Stimulated activated CD4-positive, alpha-beta T cell treated with anti-CD3 and anti-CD28 coated beads, Interleukin-1b, Interleukin-23, amount 100 ng/mL, for 1 hour (primary cell): ENCODE measurements at places on chromosomes 16 and 17.

GRCh38 chr17:58284613-58285421 lies 4.1 kb upstream of the MPO start:
- DNase-seq, result no peak

GRCh38 chr17:2218426-2218825 lies 85.2 kb downstream of the SMG6 start:
- DNase-seq, result no peak

GRCh38 chr17:15783461-15783860 lies 51.4 kb downstream of the TBC1D26 start:
- DNase-seq, result no peak

DNA sequence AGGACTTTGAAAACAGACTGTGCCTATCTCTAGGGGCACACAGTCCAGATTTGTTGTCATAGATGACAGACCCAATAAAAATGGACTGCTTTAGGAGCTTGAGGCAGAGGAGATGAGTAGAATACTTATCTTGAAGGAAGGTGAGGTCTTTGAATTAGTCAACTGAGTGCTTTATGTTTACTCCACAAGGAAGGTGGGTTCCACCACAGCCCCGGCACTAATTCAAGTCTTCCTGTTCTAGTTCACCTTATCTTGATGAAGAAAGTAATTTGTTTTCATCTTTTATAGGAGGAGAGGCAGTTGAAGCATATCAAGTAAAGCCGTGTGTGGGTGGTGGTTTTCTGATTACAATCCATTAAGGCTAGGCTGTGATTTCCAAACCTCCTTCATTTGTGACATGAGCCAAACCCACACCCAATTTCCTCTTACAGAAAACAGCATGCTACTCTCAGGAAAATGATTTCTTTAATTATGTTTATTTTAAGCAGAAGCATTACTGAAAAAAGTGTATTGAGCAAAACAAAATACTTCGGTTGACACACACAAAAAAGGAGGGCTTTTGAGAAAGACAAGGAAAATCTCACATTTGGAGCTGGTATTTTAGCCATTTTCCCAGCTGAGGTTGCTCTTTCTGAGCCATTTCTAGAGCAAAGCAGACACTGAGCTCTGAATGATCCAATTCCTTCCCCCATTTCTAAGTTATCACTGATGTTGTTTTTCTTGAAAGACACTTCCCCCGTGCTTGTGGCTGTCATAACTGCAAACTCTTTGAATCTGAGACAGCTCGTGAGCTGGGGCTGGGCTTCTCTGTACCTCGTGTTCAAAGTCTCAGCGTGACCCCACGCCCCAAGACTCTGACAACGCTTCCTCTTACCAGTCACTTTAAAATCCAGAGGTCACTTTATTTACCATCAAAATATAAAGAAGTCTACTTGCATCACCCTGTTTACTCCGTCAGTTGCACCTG lies 35.4 kb downstream of the CDRT15 start:
- DNase-seq, result no peak

DNA sequence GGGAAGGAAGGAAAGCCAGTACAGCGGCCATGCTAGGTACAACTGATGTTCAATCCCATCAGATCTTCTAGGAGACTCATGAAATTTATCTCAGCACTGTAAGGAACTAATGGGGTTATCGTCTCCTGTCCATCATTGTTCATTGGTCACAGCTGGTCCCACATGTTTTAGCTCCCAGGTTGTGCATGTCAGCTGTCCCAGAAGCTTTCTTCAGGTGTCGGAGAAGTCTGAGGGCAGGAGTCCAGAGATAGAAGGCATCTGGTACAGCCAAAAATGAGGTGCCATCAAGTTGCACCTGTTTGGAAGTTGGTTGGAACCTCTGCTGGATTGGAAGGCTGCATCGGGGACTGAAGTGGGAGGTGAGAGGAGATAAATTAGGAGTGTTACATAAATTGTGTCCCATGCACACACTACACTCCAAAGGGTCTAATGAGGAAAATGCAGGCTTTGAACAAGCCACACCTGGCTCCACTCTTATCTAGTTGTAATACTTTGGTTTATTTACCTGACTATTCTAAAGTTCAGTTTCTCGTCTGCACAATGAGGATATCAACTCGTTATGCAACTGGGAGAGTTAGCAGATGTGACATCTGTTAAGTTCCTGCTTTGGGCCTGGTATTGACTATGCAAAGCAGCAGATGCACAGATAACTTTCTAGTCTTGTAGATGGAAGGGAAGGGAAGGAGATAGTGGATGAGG lies 62.9 kb downstream of the MAP2K6 start:
- DNase-seq, result no peak

DNA sequence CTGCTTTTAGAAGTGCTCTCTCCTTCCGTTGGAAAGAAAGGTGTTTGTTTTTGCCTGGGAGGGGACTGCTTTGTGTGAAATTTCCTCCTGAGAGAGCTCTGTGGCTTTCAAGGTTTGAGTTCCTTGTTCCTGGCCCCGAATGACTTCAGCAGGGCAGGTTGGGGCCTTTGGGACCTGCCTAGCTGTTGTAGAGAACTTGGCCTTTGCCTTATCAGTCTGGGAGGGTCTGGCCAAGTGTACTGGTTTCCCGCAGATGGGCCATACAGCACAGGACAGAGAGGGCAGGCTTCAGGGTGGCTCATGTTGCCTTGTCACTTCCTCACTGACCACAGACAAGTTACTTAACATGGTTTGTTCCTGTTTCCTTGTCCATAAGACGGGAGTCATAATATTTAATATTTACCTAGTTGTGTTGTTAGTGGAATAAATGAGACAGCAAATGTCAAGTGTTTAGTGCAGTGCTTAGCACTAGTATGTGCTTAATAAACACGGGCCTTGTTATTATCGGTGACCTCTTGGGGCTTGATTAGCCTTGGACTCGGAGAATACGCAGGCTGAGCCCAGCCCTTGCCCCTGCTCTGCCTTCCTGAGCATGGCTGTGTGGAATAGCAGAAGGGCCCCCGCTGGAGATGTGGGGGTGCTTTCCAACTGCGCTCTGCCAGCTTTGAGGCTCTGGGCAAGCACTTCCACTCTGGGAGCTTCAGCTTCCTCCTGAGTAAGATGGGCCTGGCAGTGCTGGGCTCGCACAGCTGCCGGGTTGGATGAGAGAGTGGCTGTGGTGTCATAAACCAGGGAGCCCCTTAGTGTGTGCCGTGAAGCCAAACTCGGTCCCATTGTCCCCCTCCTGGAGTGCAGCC lies 6.6 kb downstream of the PRSS8 start:
- no peak for DNase-seq

DNA sequence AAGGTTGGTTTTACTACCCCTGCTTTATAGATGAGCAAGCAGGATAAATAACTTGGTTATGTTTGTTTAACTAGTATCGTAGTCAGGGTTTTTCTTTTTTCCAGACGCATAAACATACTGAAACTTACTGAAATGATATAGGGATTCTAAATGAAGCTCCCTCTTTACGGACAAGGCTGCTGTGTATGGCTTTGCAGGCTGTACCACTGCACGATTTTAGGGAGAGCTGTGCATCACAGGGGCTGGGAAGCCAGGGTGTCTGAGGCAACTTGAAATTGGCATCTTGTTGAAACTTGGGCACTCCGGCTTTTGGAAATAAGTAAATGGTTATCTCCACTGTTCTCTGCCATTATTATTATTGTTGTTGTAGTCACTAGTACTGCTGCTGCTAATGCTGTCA lies 218.1 kb upstream of the CDH8 start:
- no peak for DNase-seq

- no peak for DNase-seq
These were observed 25.6 kb upstream of the LONP2 start for GRCh38 chr16:48218473-48218872.

GRCh38 chr16:10141671-10142070 lies 40.6 kb downstream of the GRIN2A start:
- DNase-seq, result no peak

GRCh38 chr17:76032073-76032779 lies 5.1 kb upstream of the EVPL start:
- DNase-seq, result no peak

DNA sequence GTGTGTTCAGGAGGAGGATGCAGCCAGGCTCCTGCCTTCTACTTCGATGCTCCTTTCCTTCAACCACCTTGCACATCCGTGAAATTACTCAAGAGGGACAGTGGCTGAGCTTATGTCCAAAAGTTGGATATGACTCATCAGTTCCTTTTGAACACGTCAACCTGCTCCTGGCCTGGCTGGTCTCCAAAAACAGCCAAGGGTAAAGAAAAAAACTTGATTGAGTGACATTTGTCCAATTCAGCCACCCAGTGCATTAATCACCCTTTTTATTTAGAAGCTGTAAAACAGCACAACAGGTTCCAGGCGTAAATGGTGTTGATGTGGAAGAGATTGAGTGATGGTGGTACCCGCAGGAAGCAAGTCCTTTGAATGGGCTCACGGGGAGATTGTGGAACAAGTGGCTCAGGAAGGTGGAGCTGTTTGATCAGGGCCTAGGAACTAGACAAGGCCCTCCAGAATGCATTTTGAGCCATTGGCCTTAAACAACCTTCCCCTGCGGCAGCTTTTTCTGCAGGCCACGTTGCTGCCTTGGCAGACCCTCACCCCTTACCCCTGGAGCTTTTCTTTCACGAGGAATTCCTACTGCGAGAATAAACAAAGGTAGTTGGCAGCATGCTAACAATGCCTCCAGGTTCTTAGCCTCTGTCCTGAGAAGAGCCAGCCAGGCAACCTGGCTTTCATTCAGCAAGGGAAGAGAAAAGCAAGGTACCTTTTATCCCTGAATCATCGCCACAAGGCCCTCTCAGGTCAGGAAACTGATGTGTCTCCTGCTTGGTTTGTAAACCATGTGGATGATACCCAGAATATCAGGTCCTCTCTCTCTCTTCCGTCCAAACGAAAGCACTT lies 173.3 kb upstream of the CACNG5 start:
- no peak for DNase-seq

- no peak for DNase-seq
These were observed 8.2 kb downstream of the RNF166 start for GRCh38 chr16:88697831-88698615.

- DNase-seq, result no peak
These were observed 293.8 kb downstream of the HS3ST3B1 start for GRCh38 chr17:14594690-14595089.

GRCh38 chr17:78341559-78342448 lies 18.1 kb downstream of the SOCS3 start:
- no peak for DNase-seq

DNA sequence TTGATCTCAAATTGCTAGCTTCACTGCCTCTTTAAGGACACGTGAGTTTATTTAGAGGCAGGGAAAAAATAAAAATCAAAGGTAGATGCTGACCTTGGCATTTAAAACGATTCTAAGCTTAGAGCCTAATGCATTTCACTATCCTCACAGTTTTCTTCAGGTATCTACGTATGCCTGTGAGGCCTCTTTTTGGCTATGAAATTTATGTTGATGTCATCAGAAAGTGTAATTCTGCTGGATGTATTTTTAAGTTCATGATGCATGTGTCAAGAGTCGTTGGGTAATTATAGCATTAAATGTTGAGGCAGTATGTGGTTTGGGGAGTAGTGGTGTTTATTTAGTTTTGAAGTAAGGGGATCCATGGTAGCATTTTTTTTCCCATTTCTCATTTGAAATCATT lies 4.2 kb upstream of the KRTAP3-2 start:
- DNase-seq, result no peak

- no peak for DNase-seq
These were observed 20.1 kb upstream of the MLYCD start for GRCh38 chr16:83878838-83879237.

- DNase-seq, result no peak
These were observed at the start of gene DLX4 for GRCh38 chr17:49969134-49969759. TSS of gene DLX4 (plus strand) at chr17:49969190. CDS start at chr17:49969469, 279 bp downstream.

DNA sequence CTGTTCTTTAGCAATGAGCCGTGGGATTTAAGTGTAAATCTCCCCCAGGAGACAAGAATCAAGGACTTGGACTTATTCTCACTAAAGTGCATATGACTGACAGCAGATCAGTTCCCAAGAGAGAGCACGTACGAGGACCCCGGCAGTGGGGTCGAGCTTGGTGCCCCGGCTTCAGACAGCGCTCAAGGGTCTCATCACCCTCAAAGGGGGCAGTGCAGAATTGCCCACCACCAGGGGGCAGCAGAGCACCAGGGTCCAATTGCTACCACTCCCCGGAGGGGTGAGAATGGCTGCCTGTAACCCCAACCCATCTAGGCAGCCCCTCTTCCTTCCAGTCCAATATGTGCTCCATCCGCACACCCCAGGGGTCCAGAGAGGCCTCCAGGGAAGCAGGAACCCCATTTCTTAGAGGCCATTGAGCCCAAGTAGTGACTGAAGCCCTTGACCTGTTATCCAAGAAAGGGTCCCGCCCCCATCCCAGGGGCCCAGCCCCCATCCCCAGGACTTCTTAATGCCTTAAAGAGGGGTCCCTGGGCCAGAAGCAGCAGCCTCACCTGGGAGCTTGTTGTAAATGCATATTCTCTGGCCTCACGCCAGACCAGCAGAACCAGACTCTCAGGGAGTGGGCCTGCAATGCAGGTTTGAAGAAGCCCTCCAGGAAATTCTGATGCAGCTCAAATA lies 86.1 kb downstream of the ZDHHC7 start:
- DNase-seq, result peak; percentile 56

DNA sequence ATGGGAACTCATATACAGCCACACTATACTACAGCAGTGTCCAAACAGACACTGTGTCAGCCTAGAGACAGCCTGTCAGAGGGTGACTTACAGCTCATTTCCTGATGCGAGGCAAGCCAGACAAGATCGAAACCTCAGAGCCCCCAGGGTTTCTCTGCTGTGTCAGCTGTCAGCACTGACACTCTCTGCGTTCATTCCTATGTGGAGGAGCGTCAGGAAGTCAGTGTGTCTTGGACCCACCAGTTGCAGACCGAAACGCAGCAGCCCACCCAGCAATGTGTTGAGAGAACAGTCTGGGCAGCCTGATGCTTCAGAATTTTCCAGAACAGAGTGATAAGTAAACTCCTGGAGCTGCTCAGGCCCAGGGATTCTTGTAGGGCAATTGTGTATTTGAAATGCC lies 20.6 kb upstream of the MAPT start:
- DNase-seq, result no peak

GRCh38 chr16:83689385-83689831 lies 118.4 kb upstream of the HSBP1 start:
- DNase-seq, result no peak

DNA sequence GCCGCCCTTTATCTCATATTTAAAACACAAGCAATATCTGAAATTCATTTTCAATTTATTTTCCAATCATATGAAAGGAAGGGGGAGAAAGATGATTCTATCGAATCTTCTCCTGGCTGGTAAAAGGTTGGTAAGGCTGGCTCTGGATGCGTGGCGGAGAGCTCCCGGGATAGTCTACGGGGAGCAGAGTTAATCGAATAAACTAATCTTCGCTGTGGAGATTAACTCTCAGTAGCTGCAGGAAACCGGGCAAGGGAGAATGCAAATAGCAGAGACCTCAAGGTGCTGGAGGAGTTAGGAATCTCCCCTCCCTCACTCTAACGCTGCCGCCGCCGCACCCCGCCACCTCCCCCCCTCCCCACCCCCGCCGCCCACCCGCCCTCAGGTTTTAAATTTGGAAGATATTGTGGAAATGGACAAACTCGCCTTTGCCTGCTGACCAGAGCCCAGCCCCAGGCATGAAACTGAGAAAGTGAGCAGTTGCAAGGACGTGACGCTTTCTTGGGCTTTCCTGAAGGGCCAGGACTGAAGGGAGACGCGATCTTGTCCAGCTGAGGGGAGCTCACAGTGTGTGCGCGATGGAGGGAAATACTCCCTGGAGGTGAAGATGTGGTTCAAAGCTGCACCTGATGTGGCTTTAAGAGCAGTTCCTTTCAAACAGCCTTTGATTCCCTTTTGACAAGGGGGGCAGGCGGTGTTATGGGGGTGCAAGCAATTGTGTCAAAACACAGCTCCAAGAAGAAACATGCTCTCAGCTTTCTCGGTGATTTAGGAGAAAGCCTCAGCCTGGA lies 308.2 kb upstream of the IRX3 start:
- DNase-seq, result no peak
